ENCODE measurements at places on chromosomes 4 and X.

GRCh38 chr4:3833326-3833989 is 67.3 kb downstream of the ADRA2C start:
- peaks cover 94% of the 10 kb centered on the region for H3K27me3 ChIP-seq
- no peaks in the 10 kb centered on the region for H3K36me3 ChIP-seq
- no peak overlapping the region for H3K27ac ChIP-seq
- DNase-seq = no peak
- H3K4me3 ChIP-seq = no peak overlapping the region
- no peaks in the 10 kb centered on the region for H3K4me1 ChIP-seq

GRCh38 chrX:120426599-120426998 is 42.5 kb downstream of the LAMP2 start:
- H3K4me3 ChIP-seq = no peak overlapping the region
- H3K27me3 ChIP-seq = no peaks in the 10 kb centered on the region
- no peaks in the 10 kb centered on the region for H3K4me1 ChIP-seq
- H3K27ac ChIP-seq = no peak overlapping the region
- DNase-seq = no peak

- no peaks in the 10 kb centered on the region for H3K27me3 ChIP-seq
- H3K36me3 ChIP-seq = no peaks in the 10 kb centered on the region
- H3K27ac ChIP-seq = no peak overlapping the region
- H3K4me3 ChIP-seq = no peak overlapping the region
- no peaks in the 10 kb centered on the region for H3K4me1 ChIP-seq
- DNase-seq = peak; percentile 67
Observed at GRCh38 chr4:40976343-40976742, 226.6 kb downstream of the NSUN7 start.

DNA sequence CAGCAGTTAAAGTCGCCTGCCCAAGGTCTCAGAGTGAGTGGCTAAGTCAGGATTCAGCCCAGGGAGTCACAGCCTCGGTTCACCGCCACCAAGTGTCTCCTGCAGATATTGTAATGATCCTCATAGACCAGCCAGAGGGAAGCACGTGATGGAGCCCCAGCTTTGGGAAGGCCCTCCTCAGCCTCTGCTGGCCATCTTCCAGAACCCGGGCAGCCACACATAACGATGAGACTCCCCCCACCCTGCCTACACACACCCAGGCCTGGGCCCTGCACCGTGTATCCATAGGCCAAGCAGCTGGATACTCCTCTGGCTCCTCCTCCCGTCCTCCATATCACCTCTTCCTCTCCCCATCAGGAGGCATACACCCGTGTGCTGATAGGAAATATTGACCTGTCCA is 19.6 kb upstream of the SASH3 start:
- H3K4me3 ChIP-seq = no peak overlapping the region
- H3K27me3 ChIP-seq = no peaks in the 10 kb centered on the region
- peak overlapping the region; percentile 80 for H3K27ac ChIP-seq
- no peaks in the 10 kb centered on the region for H3K36me3 ChIP-seq
- DNase-seq = no peak

- 0 out of 2 replicates have a peak, but pooled peaks cover 4% of the 10 kb centered on the region for H3K36me3 ChIP-seq
- no peaks in the 10 kb centered on the region for H3K27me3 ChIP-seq
- no peak overlapping the region for H3K27ac ChIP-seq
- no peak overlapping the region for H3K4me3 ChIP-seq
Observed at GRCh38 chr4:2673157-2673556, 83.0 kb downstream of the TNIP2 start.

- H3K27ac ChIP-seq = no peak overlapping the region
- H3K4me3 ChIP-seq = no peak overlapping the region
- H3K4me1 ChIP-seq = no peaks in the 10 kb centered on the region
- DNase-seq = no peak
Observed at GRCh38 chrX:112819008-112819640, 21.5 kb downstream of the AMOT start.

GRCh38 chr4:86935566-86935852 is 698 bp downstream of the AFF1 start:
- peak overlapping the region; percentile 88 for H3K27ac ChIP-seq
- H3K27me3 ChIP-seq = no peaks in the 10 kb centered on the region
- H3K4me1 ChIP-seq = peaks cover 27% of the 10 kb centered on the region
- DNase-seq = no peak
- H3K36me3 ChIP-seq = no peaks in the 10 kb centered on the region
- peak overlapping the region; percentile 70 for H3K4me3 ChIP-seq

DNA sequence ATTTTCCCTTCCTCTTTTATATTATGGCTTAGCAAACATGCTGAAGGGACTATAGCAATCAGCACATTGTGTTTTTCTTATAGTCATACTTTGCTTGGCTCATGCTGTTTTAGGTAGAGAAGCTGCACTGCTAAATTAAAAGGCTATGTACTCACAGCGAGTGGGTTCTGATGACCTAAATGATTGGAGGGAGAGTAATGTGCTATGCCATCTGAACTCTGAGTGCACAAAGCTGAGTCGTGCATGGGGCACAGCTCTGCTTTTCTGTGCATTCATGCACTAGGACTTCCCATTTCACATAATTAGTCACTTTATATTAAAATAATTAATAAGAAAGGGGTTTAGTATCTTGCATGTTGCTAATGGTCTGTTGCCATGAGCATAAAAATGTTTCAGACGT is 132.7 kb upstream of the ADGRL3 start:
- no peak for DNase-seq
- no peaks in the 10 kb centered on the region for H3K27me3 ChIP-seq
- no peak overlapping the region for H3K27ac ChIP-seq

GRCh38 chrX:75748431-75748830 is 36.6 kb downstream of the MAGEE2 start:
- no peaks in the 10 kb centered on the region for H3K4me1 ChIP-seq
- H3K36me3 ChIP-seq = no peaks in the 10 kb centered on the region
- H3K27me3 ChIP-seq = no peaks in the 10 kb centered on the region

- peaks cover 18% of the 10 kb centered on the region for H3K4me1 ChIP-seq
- peak; percentile 85 for DNase-seq
- peak overlapping the region; percentile 47 for H3K27ac ChIP-seq
Observed at GRCh38 chrX:42027367-42028000, 104.1 kb upstream of the CASK start.

- H3K36me3 ChIP-seq = no peaks in the 10 kb centered on the region
- no peaks in the 10 kb centered on the region for H3K4me1 ChIP-seq
- no peak overlapping the region for H3K4me3 ChIP-seq
- DNase-seq = no peak
- H3K27ac ChIP-seq = no peak overlapping the region
Observed at GRCh38 chrX:132071254-132071653, 48.2 kb downstream of the STK26 start.

DNA sequence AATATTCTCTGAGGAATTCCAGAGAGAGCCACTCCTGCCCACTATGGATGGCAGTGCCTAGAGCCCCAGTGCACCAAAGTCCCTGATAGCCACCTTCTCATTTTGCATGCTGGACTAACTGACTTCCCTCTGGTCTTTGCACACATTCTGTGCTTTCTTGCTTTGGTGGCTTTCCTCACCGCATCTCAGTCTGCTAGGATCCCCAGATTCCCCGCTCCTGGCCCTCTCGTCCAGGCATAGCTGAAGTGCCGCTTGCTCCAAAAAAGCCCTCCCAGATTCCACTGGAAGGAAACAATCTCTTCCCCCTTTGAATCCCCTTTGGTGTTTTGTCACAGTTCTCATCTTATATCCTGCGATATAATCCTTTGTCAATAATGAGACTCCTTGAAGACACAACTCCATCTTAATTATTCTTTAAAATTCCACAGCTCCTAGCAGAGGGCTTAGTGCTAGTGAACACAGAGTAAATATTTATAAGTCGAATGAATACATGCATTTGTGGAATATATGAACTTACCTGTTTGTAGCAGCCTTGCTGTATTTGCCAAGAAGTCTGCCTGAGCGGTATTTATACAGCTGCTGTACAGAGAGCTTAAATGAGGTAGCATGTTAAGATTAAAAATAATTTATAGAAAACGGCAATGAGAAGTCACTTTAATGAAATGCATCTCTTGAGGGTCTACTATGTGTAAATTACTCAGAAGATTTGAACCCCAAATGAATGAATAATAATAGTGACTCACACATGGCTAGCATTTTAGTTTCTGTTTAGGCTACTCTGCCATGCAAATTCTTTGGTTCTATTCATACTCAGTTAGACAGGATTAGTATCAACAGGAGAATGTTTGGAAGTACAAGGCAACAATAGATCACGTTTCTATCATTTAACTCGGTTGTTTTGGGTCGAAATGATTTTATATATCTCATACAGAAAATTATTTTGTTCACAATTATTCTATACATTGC is 421.9 kb upstream of the TENM3 start:
- no peaks in the 10 kb centered on the region for H3K27me3 ChIP-seq
- peaks cover 24% of the 10 kb centered on the region for H3K4me1 ChIP-seq
- DNase-seq = peak; percentile 73

- H3K4me3 ChIP-seq = no peak overlapping the region
- no peaks in the 10 kb centered on the region for H3K36me3 ChIP-seq
- DNase-seq = no peak
- no peaks in the 10 kb centered on the region for H3K27me3 ChIP-seq
- no peak overlapping the region for H3K27ac ChIP-seq
Observed at GRCh38 chr4:142959173-142959572, 113.1 kb upstream of the INPP4B start.

DNA sequence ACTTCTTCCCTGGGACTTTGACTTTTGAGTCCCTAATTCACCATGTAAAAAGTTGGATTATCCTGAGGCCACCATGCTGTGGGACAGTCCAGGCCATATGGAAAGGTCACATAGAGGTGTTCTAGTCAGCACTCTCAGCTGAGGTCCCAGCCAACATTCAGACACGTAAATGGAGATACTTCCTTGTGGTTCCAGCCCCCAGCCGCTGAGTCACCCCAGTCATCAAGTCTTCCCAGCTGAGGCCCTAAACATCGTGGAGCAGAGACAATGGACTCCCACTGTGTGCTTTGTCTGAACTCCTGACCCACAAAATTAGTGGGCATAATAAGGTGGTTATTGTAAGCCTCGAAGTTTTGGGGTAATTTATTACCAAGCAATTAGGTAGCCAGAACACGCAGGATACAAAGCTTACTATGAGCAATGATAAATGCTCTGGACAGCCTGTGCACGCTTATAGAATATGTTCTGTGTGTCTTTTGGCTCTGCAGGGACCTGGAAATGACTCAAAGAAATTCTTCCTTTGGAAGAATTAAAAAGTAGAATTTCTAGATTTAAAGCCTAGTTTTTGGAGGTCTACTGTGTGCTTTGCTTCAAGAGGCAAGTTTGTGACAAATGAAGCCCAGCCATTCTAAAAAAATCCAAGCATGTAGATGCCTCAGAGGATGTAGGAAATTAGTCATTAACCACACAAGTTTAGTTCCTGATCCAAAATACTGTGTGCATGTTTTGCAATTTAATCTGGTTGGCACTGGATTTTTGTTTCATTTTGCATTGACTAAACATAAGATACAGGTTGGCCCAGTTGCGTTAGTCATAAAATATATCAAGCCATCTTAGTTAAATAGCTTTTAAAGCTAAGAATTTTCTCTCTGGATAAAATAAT is 33.2 kb upstream of the SLC9A7 start:
- peaks cover 7% of the 10 kb centered on the region for H3K4me1 ChIP-seq
- H3K27me3 ChIP-seq = no peaks in the 10 kb centered on the region
- H3K36me3 ChIP-seq = no peaks in the 10 kb centered on the region
- DNase-seq = no peak
- H3K4me3 ChIP-seq = no peak overlapping the region

DNA sequence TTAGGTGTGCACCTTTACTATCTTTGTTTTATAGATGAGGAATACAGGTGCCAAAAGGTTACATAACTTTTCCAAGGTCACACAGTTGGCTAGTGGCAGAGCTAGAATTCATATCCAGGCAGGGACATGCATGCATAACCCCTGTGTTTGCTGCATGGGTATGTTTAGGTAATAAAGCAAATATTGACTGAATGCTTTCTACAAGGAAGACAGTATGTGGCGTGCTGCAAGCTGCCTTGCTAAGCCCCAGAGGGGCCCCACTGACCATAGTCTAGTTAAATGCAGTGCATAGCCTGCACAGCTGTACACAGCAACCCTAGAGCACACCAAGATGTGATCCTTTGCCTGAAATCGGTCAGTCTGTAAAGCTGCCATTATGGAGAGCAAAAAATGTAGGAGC is 320.5 kb upstream of the IGFBP7 start:
- no peak for DNase-seq
- H3K36me3 ChIP-seq = no peaks in the 10 kb centered on the region
- no peak overlapping the region for H3K4me3 ChIP-seq
- H3K27ac ChIP-seq = no peak overlapping the region
- H3K4me1 ChIP-seq = no peaks in the 10 kb centered on the region
- no peaks in the 10 kb centered on the region for H3K27me3 ChIP-seq

DNA sequence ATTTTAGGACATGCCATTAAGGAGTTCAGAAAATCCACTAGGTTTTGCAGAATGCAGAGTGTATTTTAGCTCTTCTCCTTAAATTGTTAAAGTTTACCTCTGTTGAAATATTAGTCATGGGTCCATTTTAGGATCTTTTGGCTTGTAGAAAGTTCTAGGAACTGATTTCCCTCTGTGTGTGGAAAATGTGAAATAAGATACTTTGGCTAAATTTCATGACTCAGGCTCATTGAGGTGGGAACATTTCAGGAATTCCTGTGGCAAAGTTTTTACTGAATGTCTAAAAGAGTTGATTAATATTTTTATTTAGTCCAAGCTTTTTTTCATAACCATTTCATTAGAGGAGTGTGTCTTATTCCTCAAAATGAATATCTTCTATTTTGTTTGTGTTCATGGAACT is 7.0 kb downstream of the FHIP1A start:
- no peaks in the 10 kb centered on the region for H3K4me1 ChIP-seq
- H3K27me3 ChIP-seq = peaks cover 6% of the 10 kb centered on the region
- no peak overlapping the region for H3K27ac ChIP-seq

- no peaks in the 10 kb centered on the region for H3K27me3 ChIP-seq
- H3K4me3 ChIP-seq = no peak overlapping the region
- DNase-seq = peak; percentile 27
- H3K4me1 ChIP-seq = no peaks in the 10 kb centered on the region
Observed at GRCh38 chr4:92163348-92163747, 140.4 kb upstream of the GRID2 start.

DNA sequence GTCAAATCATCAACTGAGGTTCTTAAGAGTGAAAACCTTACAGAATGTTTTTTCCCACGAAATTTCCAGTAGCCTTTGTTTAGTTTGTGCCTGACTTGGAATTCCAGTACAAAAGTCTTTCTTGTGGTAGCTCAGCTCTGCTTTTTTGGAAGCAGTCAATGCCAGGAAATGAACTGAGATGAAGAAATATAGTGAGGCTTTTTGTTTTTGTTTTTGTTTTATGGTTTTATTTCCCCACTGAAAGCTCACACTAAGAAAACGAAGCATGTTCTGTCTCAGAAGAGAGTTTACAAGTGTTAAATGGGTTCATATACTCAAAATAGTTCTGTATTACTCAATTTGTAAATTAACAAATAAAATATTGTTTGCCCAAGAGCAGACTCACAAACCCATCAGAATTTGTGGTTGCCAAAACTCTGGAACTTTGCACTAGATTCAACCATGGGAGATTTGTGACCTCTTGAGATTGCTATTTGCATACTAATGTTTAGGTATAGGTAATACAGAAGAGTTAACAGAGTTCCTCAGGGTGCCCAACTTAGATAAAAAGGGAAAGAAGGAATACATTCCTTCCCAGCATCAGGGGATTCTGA is 1060.8 kb downstream of the FAT4 start:
- DNase-seq = no peak
- H3K36me3 ChIP-seq = no peaks in the 10 kb centered on the region
- no peak overlapping the region for H3K4me3 ChIP-seq
- H3K27me3 ChIP-seq = no peaks in the 10 kb centered on the region
- H3K4me1 ChIP-seq = no peaks in the 10 kb centered on the region

Data from MM.1S (cell line).